Activated naive CD4-positive, alpha-beta T cell treated with anti-CD3 and anti-CD28 coated beads for 36 hours (primary cell): ENCODE measurements at places on chromosomes 3 and 15. TPM values are rescaled to one million over a fixed set of nuclear protein-coding genes. Genes with fewer than 3 reads are reported as not detected.

- H3K27me3 ChIP-seq = no peaks in the 10 kb centered on the region
- DNase-seq = no peak
- H3K27ac ChIP-seq = no peak overlapping the region
- H3K36me3 ChIP-seq = no peaks in the 10 kb centered on the region
- H3K4me1 ChIP-seq = no peaks in the 10 kb centered on the region
- no peak overlapping the region for H3K4me3 ChIP-seq
Measured at GRCh38 chr3:105255350-105255749, 111.4 kb upstream of the ALCAM start.

Gene TF
- 0.52 TPM for total RNA-seq

DNA sequence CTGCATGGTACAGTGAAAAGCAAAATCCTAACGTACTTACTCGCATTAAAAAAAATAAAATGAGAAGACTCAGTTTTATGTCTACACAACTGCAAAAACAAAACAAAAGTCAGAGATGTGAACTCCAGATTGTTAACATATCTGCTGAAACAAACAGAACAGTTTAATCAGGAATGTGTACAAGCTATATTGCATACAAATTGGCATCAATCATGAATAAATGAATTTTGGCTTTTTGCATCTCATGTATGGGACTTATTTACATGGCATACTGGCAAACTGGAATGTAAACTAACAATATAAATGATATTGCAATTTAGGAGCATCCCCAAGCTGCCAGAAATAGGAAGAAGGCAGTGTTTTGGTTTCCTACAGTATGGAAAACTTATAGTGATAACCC, 79.6 kb upstream of the NSMCE3 start:
- no peak for DNase-seq
- H3K27ac ChIP-seq = no peak overlapping the region
- H3K4me3 ChIP-seq = no peak overlapping the region
- H3K4me1 ChIP-seq = no peaks in the 10 kb centered on the region

- no peaks in the 10 kb centered on the region for H3K27me3 ChIP-seq
- no peak overlapping the region for H3K4me3 ChIP-seq
- DNase-seq = no peak
- peak overlapping the region; percentile 87 for H3K27ac ChIP-seq
- peaks cover 37% of the 10 kb centered on the region for H3K4me1 ChIP-seq
Measured at GRCh38 chr15:31457631-31458526, 131.2 kb downstream of the KLF13 start.

GRCh38 chr3:172153335-172153861, 114.0 kb downstream of the FNDC3B start:
- no peaks in the 10 kb centered on the region for H3K36me3 ChIP-seq
- no peak overlapping the region for H3K27ac ChIP-seq
- peak overlapping the region; percentile 13 for H3K4me3 ChIP-seq
- peaks cover 31% of the 10 kb centered on the region for H3K4me1 ChIP-seq
- no peaks in the 10 kb centered on the region for H3K27me3 ChIP-seq
- DNase-seq = peak; percentile 72

DNA sequence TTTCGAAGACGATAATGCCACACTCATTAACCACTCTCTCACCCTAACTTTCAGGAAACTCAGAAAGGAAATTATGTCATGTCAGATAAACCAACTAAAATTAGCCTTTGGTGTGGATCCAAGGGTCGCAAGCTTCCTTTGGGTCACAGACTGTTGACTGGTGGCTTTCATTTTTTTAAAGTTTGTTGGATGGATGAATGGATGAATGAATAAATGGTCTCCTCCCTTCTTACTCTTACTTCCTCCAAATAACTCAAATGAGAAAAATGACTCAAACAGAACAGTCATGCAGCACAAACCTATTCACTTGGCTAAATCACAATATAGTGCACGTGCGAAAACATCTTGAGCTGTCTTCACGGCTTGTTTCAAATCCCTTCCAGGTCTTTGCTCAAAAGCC, 82.9 kb upstream of the HACD2 start:
- H3K4me3 ChIP-seq = no peak overlapping the region
- no peak for DNase-seq
- no peaks in the 10 kb centered on the region for H3K36me3 ChIP-seq
- H3K27ac ChIP-seq = no peak overlapping the region
- H3K4me1 ChIP-seq = peaks cover 2% of the 10 kb centered on the region
- H3K27me3 ChIP-seq = peaks cover 23% of the 10 kb centered on the region

- H3K4me3 ChIP-seq = no peak overlapping the region
- peaks cover 6% of the 10 kb centered on the region for H3K4me1 ChIP-seq
- no peak overlapping the region for H3K27ac ChIP-seq
Measured at GRCh38 chr3:196292286-196292923, 4.9 kb upstream of the PCYT1A start.

GRCh38 chr15:95192923-95193322, 961.6 kb downstream of the MCTP2 start:
- peaks cover 5% of the 10 kb centered on the region for H3K27me3 ChIP-seq
- DNase-seq = no peak
- no peaks in the 10 kb centered on the region for H3K36me3 ChIP-seq
- H3K27ac ChIP-seq = no peak overlapping the region
- H3K4me3 ChIP-seq = no peak overlapping the region

DNA sequence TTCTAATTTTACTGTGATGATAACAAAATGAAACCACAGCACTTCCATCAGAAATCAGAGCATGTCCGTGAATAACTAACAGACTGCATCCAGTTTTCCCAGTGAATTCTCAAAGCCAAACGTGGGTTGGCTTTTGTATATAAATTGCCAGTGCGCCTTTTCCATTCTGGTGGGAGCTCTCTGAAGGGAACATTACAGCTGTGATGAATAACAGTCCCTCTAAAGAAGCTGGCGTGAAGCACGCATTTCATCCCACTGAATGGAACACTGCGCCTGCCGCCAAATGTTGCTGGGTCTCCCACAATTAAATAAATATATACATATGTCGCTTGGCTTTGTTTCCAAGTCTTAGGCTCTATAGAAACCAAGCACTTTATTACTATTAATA, 113.0 kb upstream of the PFN2 start:
- no peak overlapping the region for H3K27ac ChIP-seq
- H3K4me1 ChIP-seq = no peaks in the 10 kb centered on the region
- DNase-seq = no peak
- no peaks in the 10 kb centered on the region for H3K36me3 ChIP-seq
- H3K27me3 ChIP-seq = peaks cover 9% of the 10 kb centered on the region

GRCh38 chr3:34264337-34265041, 466.1 kb downstream of the PDCD6IP start:
- H3K27me3 ChIP-seq = peaks cover 21% of the 10 kb centered on the region
- no peak overlapping the region for H3K27ac ChIP-seq
- no peak overlapping the region for H3K4me3 ChIP-seq
- peaks cover 4% of the 10 kb centered on the region for H3K4me1 ChIP-seq
- no peak for DNase-seq
- H3K36me3 ChIP-seq = no peaks in the 10 kb centered on the region

DNA sequence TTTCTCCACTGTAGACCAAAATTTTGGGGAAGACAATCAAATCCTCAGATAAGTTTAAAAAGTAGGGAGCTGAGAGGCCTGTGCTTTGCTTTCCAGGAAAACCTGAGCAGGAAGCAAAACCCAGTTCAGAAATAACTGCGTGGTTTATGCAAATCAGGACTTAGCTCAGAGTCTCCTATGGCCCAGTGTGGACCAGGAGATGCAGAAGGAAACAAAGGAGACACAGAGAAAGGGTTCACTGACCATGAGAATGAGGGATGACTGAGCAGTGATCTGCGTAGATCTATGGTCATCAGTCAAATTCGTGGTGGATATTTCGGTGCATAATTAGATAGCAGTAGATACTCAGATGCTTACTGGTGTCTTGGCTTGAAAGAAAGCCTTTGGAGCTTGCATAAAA, 196.6 kb downstream of the TPRG1 start:
- DNase-seq = no peak
- no peak overlapping the region for H3K27ac ChIP-seq
- H3K4me1 ChIP-seq = no peaks in the 10 kb centered on the region
- H3K4me3 ChIP-seq = no peak overlapping the region

DNA sequence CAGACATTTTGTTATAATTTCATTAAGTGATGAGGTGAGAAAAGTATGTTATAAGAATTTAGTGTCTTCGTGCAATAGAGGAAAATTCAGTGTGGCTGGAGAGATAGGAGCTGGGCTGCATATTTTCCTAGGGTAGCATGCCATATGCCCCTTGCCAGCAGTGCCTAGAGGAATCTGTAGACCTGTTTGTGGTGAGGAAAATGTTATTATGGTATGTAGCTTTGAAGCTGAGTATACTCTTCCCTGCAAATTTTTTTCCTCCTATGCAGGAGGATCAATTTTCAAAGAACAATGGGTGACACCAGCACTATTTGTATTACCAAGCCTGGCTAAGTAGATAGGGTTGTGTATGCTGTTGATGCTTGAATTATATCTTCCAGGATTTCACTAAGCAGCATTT, 200.6 kb downstream of the EDEM1 start:
- no peak overlapping the region for H3K27ac ChIP-seq
- H3K27me3 ChIP-seq = peaks cover 4% of the 10 kb centered on the region
- no peaks in the 10 kb centered on the region for H3K4me1 ChIP-seq
- DNase-seq = no peak
- H3K36me3 ChIP-seq = no peaks in the 10 kb centered on the region

DNA sequence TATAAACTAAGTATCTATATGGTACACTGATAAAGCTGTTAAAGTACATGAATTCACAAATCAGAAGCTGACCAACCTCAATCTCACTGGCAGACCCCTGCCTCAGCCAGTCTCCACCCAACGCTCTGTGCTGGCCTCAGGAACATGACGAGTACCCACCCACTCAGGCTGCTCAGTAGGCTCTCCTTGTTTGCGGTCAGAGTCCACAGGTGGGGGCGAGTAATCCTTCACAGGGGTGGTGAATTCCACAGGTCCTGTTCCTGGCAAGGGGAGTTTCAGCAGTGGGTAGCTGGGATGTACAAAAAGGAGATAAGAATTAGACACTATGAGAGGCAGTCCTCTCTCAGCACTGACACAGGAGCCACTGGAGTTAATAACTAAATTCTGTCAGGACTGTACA, 40.9 kb downstream of the SCAP start:
- H3K27ac ChIP-seq = no peak overlapping the region
- no peaks in the 10 kb centered on the region for H3K27me3 ChIP-seq
- H3K4me1 ChIP-seq = peaks cover 4% of the 10 kb centered on the region
- H3K36me3 ChIP-seq = peaks cover 15% of the 10 kb centered on the region
- DNase-seq = no peak
- no peak overlapping the region for H3K4me3 ChIP-seq

DNA sequence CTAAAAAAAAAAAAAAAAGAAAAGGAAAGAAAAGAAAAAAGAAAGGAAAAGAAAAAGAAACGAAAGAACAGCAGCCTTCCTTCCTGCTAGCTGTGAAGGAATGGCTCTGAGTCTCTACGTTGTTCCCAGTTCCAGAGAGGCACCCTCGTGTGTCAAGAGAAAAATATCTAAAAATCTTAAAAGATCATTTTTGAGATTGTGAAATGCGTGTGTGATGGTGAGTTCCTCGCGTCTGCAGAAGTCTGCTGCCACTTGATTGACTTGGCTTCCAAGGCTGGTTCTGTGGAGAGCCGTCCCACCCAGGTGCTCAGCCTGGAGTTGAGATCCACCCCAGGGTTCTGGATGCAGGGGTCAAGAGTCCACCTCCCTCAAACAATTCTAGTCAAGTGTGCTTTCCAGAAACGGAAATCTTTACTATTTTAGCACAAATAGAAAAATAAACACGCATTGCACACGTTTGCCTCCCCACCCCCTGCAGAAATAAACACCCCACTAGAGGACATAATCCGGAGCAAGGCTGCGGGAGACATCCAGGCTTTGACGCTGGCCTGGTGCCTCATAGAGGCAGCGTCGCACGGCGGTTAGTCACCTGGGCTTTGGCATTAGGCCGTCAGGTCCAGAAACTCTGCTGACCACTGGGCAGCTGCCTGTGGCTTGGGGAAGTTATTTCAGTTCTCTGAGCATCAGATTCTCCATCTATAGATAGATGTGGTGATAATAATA, 265.4 kb downstream of the FAM43A start:
- no peaks in the 10 kb centered on the region for H3K36me3 ChIP-seq
- no peak for DNase-seq
- H3K27ac ChIP-seq = no peak overlapping the region
- H3K27me3 ChIP-seq = no peaks in the 10 kb centered on the region

Gene ESYT3
- 1.1 TPM for total RNA-seq

DNA sequence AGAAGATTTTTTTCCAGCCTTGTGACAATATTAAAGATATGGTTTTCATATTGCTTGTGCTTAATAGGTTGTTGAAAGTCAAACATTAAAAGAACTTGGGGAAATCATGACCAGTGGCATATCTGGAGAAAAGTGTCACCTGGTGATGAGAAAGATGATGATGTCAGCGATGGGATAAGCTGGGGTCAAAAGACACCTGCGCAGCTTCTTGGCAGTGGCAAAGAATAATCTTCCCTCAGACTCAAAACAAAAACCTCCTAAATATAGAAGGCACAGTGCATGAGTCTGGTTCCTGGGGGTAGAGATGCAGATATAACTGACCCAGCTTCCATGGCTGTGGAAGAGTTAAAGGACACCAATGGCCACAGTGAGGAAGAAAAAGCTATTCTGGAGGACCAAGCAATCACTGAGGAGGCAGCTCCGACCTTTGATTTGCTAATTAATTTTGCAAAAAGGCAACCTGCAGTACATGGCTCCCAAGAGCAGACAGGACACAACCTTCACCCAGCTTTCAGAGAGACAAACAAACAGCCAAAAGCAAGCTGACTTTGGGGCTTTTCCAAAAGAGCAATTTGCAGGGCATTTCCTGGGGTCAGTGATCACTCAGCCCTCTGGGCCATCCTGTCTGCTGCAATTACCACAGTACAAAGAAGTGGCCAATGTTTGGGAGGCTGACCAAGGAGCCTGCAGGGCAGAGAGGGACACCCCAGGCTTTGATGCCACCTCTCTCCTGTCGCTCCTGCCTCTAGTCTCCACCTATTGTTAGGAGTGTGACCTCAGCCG, 17.6 kb upstream of the SEMA5B start:
- H3K4me1 ChIP-seq = no peaks in the 10 kb centered on the region
- H3K36me3 ChIP-seq = no peaks in the 10 kb centered on the region
- DNase-seq = no peak
- H3K27me3 ChIP-seq = peaks cover 2% of the 10 kb centered on the region
- H3K27ac ChIP-seq = no peak overlapping the region

DNA sequence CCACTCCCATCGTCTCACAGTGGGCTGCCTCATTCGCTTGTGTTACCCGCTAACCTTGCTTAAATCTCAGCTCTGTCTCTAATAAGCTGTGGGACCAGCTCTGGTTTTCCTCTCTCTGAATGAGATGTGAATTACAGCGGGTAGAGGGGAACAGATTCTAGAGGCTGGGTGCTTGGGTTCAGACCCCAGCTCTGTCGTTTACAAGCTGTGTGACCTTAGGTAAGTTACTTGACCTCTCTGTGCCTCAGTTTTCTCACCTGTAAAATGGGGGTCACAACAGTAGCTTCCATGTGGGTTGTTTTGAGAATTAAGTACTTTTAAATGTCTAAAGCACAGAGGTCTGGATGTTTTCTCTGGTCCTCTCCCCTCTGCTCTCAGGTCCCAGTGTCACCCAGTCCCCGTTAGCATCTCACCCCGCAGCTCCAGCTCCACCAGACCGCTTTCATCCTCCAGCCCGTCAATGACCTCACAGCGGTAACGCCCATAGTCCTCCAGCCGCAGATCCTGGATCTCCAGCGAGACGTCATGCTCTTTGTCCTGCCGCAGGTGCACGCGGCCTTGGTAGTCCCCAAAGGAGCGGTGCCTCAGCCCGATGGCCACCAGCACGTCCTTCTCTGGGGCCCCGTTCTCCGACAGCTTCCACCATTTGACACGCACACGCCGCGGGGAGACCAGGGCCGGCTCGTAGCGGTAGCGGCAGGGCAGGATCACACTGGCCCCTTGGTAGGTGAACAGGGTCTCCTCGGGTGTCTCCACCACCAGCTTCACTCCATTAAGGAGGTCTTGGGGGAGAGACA, 14.2 kb downstream of the HAPLN3 start:
- H3K27ac ChIP-seq = no peak overlapping the region
- no peak overlapping the region for H3K4me3 ChIP-seq
- DNase-seq = no peak
- H3K36me3 ChIP-seq = peaks cover 41% of the 10 kb centered on the region
- H3K27me3 ChIP-seq = no peaks in the 10 kb centered on the region
- H3K4me1 ChIP-seq = no peaks in the 10 kb centered on the region
